Thoracic aorta (tissue), 2 donors: ENCODE measurements at places on chromosomes 5 and 9.

DNA sequence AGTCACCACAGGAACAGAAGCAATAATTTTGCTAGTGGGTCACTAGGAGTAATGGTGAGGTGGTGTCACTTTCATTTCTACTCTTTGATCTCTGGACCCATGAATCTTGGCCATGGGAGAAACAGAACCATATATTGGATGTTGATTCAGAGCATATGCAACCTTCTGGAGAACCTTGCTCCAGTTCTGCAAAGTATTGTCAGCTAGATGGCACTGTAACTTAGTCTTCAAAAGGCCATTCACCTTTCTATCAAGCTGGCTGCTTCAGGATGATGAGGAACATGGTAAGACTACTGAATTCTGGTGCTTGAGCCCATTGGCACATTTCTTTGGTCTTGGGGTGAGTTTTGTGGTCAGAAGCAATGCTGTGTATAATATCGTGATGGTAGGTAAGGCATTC is 129.1 kb upstream of the FBN2 start:
- no peaks in the 10 kb centered on the region for H3K36me3 ChIP-seq
- no peaks in the 10 kb centered on the region for H3K4me1 ChIP-seq
- DNase-seq = no peak

GRCh38 chr5:107449369-107449768 is 221.4 kb downstream of the EFNA5 start:
- H3K27me3 ChIP-seq = no peaks in the 10 kb centered on the region
- H3K4me1 ChIP-seq = no peaks in the 10 kb centered on the region
- H3K36me3 ChIP-seq = no peaks in the 10 kb centered on the region
- DNase-seq = no peak

- H3K36me3 ChIP-seq = no peaks in the 10 kb centered on the region
- no peak overlapping the region for H3K4me3 ChIP-seq
- H3K27ac ChIP-seq = no peak overlapping the region
- H3K27me3 ChIP-seq = no peaks in the 10 kb centered on the region
Measured at GRCh38 chr9:8660383-8660782, 860.8 kb upstream of the DMAC1 start.

- no peak overlapping the region for H3K4me3 ChIP-seq
- no peak for DNase-seq
- peak overlapping the region; percentile 94 for H3K27ac ChIP-seq
- no peaks in the 10 kb centered on the region for H3K36me3 ChIP-seq
- peaks cover 20% of the 10 kb centered on the region for H3K4me1 ChIP-seq
Measured at GRCh38 chr9:127580879-127581475, 31.1 kb upstream of the STXBP1 start.

DNA sequence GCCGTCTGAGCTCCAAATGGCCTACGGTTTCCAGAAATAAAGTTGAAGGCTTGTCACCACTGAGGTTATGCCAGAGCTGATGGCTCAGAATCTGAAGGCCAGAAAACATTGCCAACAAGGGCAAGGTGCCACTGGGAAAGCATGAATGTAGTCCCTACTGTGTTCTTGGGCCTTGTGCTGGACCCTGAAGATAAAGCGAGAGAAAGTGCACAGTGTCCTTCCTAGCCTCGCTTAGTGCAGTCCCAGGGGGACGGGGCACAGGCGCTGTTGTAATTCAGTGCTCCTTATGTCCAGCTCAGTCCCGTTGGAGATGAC is 84.5 kb downstream of the NDFIP1 start:
- H3K36me3 ChIP-seq = no peaks in the 10 kb centered on the region
- peak; percentile 56 for DNase-seq
- peak overlapping the region; percentile 69 for H3K27ac ChIP-seq
- H3K4me3 ChIP-seq = peak overlapping the region; percentile 42
- no peaks in the 10 kb centered on the region for H3K27me3 ChIP-seq
- peaks cover 28% of the 10 kb centered on the region for H3K4me1 ChIP-seq

GRCh38 chr5:58224661-58225060 is 235.2 kb downstream of the PLK2 start:
- peak overlapping the region; percentile 92 for H3K27ac ChIP-seq
- no peaks in the 10 kb centered on the region for H3K36me3 ChIP-seq
- H3K4me3 ChIP-seq = peak overlapping the region; percentile 3
- no peak for DNase-seq

DNA sequence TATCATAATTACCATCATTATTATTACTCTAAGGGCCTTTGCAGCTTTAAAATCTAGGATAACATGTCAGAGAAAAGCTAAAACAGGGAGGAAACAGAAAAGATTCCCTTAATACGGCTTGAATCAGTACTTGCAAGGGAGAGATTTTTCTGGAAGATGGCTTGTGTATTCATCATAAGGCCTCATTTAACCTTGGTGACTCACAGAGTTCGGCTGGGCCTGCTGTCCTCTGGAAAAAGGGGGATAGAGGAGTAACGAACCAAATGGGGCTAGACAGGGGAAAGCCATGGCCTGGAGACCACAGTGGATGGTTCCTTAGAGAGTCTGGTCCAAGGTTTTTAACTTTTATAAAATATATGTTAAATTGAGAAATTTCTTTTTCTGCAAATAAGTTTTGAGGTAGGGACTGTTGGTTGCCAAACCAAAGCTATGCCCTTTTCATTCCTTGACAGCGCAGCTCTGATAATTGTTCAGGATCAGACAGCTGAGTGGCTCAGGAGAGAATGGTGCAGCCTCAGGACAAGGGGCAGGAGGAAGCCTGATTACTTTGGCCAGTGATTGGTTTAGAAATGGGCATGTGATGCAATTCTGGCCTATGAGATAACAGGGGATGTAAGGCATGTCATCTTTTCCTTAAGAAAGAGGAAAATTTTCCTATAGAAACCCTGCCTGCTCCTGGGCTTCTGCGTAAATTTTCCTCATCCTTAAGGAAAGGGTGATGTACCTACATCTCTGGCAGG is 25.6 kb upstream of the GSN start:
- H3K4me1 ChIP-seq = peaks cover 26% of the 10 kb centered on the region
- H3K4me3 ChIP-seq = no peak overlapping the region
- no peaks in the 10 kb centered on the region for H3K36me3 ChIP-seq
- H3K27me3 ChIP-seq = no peaks in the 10 kb centered on the region
- no peak for DNase-seq
- peak overlapping the region; percentile 66 for H3K27ac ChIP-seq

DNA sequence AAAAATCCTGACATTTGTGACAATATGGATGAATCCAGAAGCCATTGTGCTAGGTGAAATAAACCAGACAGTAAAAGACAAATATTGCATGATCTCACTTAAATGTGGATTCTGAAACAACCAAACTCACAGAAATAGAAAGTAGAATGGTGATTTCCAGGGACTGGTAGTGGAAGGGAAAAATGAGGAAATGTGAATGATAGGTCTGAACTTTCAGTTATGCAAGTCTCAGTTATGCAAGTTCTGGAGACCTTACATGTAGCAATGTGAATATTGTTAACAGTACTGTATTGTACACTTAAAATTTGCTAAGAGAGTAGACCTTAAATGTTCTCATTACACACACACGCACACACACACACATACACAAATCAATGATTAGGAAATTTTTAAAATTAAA is 84.9 kb downstream of the SLCO4C1 start:
- no peak for DNase-seq
- H3K4me1 ChIP-seq = no peaks in the 10 kb centered on the region
- no peak overlapping the region for H3K4me3 ChIP-seq
- H3K27me3 ChIP-seq = no peaks in the 10 kb centered on the region
- H3K27ac ChIP-seq = no peak overlapping the region

DNA sequence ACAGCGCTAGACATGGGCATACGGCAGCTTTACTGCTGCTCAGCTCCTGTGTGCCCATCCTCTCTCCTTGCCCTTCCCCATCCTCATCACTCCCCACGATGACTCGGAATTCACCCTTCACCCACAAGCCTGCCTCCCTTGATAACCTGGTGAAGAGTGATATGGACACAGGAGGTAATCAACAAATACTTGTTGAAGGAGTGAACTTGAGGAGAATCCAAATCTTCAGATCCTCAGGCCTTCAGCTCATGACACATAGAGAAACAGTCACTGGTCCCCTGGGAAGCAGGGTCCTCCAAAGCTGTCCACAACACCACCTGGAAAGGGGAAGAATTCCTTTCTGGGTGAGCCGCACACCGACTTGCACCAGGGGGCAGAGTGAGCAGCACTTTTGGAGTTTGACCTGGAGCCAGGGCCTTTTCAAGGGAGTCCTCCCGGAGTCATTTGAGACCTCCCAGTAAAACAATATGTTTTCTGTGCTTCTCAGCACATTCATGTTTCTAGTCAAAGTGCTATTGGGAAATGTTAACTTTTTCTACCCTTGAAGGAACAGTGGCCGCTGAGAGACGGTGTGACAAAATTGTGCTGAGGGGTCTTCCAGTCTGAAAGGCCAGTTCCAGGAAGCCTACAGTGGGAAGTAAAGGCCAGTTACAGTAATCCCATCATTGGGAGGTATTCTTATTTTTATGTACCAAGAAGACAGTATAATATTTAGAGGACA is 332.3 kb downstream of the CWC27 start:
- H3K4me1 ChIP-seq = peaks cover 24% of the 10 kb centered on the region
- H3K4me3 ChIP-seq = no peak overlapping the region
- no peaks in the 10 kb centered on the region for H3K36me3 ChIP-seq

DNA sequence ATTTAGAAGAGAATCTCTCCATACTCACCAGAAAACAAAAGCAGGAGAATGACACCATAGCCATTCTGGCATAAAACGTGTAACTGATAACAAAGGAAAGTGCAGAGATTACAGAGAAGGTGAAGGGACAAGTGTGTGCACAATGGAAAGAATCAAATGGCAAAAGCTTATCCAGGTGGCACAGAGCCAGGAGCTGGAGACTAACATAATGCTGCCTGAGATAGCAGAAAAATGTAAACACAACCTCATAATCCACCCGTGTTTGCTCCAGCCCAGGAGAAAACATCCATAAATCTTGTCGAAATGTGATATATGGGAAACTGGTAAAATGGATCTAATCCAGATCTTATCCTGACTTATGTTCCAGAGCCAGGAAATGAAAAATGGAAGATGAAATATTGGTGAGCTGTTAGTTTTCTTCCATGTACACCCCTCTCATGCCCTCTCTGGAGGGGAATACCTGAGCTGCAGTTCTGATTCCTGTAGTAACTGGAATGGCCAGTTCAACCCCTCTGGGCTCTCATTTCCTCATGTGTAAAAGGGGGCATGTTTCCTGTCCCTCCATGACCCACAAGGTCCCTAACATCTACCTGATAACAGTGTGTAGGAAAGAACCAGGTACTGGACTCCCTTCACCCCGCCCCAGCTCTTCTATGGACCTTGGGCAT is 212.3 kb upstream of the DAPK1 start:
- no peaks in the 10 kb centered on the region for H3K36me3 ChIP-seq
- H3K27ac ChIP-seq = no peak overlapping the region
- H3K4me1 ChIP-seq = peaks cover 34% of the 10 kb centered on the region
- no peak overlapping the region for H3K4me3 ChIP-seq
- no peaks in the 10 kb centered on the region for H3K27me3 ChIP-seq
- DNase-seq = no peak

DNA sequence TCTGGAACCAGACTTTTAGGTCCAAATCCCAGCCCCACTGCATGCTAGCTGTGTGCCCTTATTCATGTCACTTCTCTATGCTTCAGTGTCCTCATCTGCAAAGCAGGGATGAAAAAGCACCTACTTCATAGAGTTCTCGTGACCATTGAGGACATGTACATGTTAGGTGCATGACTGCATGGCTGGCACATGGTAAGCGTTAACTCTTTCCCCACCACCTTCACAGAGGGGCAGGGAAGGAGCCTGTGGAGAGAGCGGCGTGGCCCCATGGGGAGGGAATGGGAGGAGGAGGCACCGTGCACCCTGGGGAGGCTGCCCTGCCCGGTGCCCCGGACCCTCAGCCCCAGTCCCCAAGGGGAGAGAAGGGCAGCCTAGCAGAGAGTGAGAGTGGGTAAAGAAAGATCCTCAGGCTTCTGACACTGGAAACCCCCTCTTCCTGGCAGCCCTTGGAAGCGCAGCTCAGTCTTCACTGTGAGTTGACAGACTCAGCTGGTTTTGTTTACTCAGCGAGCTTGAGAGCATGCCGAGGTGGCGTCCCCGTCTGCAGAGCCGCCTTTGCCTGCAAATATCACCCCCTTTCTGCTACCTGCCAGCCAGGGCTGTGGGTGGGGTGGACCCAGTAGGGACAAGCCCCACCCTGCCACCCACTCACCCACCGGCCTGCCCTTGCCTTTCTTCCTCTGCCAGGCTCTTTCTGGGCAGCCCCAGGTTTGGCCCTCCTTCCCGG is 10.6 kb upstream of the ANGPTL2 start:
- H3K36me3 ChIP-seq = no peaks in the 10 kb centered on the region
- H3K4me1 ChIP-seq = peaks cover 76% of the 10 kb centered on the region
- peak overlapping the region; percentile 25 for H3K4me3 ChIP-seq
- peak overlapping the region; percentile 90 for H3K27ac ChIP-seq

DNA sequence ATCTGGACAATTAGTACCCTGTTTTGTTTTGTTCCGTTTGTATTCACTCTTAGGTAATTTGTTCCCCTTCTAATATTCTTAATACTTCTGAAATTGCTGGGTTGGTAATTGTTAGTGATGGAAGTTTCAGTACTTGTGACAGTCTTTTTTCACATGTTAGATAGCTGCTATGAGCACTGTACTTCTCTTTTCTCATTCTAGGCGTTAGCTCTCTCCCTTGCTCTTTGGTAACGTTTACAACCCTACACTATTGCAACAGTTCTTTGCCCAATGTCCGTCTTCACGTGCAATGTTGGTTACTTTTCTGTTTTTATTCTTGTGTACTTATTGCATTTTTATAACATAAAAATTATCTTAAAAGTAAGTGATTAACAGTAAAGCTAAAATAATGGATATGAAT is 1509.0 kb downstream of the MAT2B start:
- no peak overlapping the region for H3K27ac ChIP-seq
- no peak overlapping the region for H3K4me3 ChIP-seq
- no peaks in the 10 kb centered on the region for H3K27me3 ChIP-seq
- no peaks in the 10 kb centered on the region for H3K36me3 ChIP-seq
- no peaks in the 10 kb centered on the region for H3K4me1 ChIP-seq
